ENCODE measurements at places on chromosomes 5 and 9.

DNA sequence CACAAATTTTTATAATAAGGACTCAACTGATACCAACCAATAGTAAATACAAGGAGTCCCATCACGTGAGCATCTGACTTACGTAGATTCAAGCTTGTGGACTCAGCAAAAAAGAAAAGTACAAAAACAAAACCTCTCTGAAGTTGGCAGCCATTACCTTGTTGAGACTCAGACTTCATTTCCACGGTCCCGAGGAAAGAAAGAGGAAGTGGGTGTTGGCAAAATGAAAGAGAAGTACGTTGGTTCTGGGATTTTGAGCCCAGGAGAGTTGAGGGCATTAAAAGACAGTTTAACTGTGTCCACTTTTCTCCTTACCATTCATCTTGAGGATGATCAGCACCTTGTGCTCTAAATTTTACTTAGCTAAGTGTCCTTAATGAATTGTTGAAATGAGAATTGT is 26.7 kb downstream of the NCBP1 start:
- no peak for DNase-seq

DNA sequence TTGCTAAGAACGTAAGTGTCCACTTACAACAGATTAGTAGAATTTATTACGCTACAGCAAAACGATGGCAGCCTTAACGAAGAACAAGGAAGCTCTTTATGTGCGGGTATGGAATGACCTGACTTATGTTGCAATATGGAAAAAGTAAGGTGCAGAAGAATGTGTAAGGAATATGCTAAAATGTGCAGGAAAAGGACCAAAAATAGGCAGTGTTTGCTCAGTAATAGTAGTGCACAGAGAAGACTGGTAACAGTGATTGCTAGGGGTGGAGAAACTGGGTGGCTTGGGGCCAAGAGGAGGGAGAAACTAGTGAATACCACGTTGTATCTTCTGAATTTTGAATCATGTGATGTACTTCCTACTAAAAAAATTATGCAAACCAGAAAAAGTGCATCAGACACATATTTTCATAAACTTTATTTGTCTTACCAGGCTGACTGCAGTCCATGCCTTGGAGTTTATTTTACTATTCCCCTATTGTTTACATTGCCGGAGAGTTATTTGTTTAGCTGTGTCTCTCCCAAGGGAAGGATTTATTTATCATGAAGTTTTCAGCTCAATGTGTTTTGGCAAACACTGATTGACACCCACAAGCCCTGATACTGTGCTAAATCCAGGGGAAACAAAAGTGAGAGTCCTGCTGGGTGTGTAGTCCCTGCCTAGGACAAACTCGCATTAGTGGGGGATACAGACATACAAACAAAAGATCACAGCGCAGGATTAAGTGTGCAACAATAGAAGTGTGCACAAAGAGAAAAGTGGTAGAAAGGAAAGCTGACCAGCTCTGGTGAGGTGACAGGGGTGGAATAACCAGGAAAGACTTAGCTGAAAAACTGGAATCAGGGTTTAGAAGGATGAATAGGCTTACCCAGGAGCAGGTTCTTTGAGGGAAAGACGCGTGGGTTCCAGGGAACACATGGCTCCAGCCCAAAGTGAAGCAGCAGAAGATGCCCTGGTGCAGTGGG is 34.0 kb upstream of the ZNF484 start:
- DNase-seq: no peak

DNA sequence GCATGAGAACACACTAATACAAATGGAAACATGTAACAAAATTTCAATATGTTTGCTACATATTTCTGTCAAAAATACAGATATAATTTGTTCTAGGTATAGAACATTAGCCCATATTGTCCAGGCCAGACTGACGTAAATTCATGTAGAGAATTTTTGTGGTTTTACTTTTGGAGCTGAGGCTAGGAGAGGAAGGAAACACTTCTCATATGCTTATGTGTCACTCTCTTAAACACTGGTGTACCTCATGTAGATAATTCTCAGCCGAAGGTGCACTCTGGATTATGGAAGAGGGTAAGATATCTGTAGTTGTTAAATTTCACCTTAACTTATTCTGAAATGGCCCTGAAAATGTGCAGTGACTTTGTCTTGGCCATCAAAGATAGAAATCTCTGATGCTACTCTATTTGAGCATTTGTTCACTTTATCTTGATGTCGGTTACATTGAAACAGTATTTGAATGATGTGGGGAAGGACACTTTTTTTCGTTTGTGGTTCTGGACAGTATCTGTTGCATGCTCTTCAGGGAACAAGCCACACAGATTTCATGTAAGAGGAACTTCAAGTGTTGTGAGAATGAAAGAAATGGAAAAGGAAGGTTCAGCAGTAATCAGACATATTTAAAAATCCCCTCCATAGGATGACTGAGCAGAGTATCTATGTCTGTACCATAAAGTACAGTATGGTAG is 202.7 kb downstream of the SPATA31D1 start:
- DNase-seq: no peak

DNA sequence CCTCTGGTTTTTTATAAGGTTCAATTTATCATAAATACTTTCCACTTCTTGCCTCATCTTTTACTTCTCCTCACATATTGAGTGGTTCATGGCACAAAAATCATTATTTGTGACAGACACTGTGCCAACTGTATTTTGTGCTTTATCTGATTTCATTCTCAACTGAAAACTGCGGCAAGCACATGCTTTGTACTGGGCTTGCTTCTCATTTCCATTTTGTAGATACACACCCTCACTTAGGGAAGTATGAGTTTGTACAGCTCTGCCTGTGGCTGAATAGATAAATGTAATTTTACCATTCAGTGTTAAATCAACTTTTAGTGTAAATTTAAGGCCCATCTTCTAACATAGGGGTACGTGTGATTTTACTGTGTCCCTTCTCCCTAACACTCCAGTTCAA is 83.6 kb downstream of the ANXA2R start:
- no peak for DNase-seq

GRCh38 chr5:63687854-63688516 is 274.3 kb downstream of the HTR1A start:
- no peak for DNase-seq

GRCh38 chr9:8349901-8350300 is 550.3 kb upstream of the DMAC1 start:
- DNase-seq: no peak

DNA sequence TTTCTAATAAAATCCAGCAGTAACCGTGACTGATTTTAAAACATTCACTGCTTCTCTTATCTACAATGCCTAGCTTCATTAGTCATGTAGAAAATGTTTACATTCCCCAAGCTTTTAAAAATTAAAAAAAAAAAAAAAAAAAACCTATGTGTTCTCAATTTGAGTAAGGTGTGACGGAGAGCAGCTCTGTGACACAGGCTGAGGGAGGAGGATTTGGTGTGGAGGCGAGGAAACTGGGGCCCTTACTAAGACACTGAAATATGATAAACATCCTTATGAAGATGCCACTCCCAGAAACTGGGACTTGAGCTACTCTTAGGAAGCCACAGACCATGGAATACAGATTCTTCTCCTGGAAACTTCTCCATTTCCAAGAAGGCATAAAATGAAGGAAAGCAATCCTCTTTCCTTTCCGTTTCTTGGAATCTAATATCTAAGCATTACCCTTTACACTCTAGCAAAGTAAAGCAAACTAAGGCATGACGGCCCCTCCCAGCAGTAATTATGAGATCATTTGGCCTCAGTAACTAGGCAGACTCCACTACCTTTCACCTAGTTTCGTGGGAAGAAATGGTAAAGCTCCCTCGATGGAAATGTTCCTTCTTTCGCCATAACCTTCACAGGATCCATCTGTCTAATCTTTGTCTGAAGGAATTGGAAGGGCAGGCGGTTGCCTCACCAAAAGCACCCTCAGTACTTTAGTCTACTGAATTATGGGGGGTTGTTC is 23.5 kb downstream of the GRAMD2B start:
- DNase-seq: no peak

- no peak for DNase-seq
Observed at GRCh38 chr5:10671041-10672008, 89.7 kb downstream of the DAP start.

DNA sequence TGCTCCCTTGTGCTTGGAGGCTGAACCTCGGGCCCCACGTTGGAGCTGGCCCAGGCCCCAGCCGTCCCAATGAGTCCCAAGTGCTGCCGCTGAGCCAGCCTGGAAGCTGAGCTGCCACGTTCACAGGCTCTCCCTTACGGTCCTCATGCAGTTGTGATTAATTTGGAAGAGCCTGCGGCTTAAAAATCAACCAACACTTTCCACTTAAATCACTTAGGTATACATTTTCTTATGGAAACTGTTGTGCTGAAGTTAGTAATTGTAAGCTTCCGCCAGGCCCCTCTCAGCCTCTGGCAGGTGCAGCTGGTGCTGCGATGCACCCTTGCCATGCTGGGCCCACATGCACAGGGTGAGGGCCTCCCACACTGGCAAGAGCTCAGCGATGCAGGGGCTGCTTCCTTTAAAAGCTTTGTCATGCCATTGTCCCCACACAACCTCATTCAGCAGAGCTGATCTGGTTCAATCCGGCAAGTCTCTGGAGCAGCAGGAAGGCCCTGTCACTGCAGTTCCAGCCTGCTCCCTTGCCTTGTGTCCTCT is 61.0 kb downstream of the IPPK start:
- no peak for DNase-seq

DNA sequence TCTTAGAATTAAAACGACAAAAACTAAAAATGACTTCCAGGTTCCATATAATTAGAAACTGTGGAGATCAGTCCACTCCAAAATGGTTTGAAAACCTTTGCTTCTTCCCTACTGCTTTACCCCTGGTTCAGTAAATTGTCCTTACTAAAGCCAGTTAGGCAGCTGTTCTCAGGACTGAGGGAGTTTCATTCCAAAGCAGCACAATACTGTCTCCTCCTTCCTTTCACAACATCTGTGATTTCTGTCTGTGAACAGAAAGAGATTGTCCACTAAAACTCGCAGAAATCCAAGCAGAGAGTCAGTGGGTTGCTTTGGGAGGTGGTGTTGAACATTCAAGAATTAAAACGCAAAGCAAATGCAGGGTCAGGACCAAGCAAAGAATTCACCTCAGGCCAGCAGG is 740.8 kb upstream of the ZNF608 start:
- no peak for DNase-seq

- DNase-seq: no peak
Observed at GRCh38 chr5:115478281-115478680, 66.3 kb downstream of the FEM1C start.

DNA sequence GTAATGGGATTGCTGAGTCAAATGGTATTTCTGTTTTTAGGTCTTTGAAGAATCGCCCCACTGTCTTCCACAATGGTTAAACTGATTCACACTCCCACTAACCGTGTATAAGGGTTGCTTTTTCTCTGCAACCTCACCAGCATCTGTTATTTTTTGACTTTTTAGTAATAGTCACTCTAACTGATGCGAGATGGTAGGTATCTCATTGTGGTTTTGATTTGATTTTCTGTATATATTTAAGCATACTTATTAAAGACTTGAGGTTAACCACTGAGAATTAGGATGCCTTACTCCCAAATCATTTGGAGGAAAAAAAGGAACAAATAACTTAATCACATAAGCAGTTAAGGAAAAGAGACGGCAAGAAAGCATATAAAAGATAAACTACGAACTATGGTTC is 181.6 kb upstream of the FST start:
- no peak for DNase-seq

DNA sequence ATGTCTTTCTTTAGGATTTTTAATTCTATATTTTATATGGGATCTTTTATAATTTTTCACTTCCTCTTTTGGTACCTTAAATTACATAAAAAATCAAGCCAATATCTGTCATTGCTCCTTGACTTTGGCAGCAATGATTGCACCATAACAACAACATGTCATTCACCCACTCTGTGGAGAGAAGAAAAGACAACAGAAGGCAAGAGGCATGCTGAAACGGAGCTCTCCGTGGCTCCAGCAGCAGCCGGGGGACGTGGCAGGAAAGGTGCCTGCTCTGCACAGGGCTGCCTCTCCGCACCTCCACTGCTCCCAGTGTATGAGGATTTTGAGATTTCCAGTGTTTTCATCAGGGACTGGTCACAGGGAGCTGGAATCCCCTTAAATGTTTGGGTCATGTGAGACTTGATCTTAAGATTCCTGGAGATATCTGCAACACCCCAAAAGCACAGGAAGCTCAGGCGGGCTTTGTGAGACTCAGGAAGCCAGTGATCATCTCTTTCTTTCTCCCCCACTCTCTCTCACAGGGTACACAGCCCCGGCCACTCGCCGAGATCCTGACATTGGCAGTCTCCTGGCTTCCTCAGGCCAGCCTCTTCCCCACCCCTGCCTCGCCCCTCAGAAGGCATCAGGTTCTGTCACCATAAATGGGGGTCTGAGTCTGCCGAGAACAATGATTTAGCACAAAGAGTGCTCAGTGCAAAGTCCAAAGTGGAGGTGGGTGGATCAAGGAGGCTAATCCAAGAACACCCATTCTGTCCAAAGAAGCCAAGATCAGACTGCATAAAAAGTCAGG is 74.6 kb downstream of the ACTL7B start:
- DNase-seq: no peak

- no peak for DNase-seq
Observed at GRCh38 chr9:99040911-99041582, 63.9 kb upstream of the TGFBR1 start.

GRCh38 chr5:52668139-52668538 is 119.6 kb upstream of the ITGA1 start:
- no peak for DNase-seq

GRCh38 chr9:109416135-109416706 is 81.9 kb downstream of the PTPN3 start:
- DNase-seq: no peak

- no peak for DNase-seq
Observed at GRCh38 chr5:37165761-37166160, 83.4 kb downstream of the CPLANE1 start.

- DNase-seq: no peak
Observed at GRCh38 chr5:41773799-41774198, 96.4 kb downstream of the OXCT1 start.

DNA sequence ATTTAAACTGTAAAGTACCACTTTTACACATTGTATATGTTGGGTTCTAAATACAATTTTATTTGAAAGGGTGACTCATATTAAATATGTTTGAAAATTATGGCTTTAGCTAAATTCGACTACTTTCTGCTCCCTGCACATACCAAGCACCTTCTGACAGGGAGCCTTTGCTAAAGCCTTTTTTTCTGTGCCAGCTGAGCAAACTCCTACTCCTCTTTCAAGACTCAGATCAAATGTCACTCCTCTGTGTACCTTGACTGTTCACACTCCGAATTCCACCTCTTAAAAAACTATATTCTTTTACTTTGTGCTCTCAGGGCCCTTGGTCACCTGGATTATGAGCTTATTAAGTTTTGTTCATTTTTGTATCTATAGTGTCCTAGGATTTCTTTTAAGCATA is 6.5 kb upstream of the OXCT1 start:
- no peak for DNase-seq

- no peak for DNase-seq
Observed at GRCh38 chr9:5843794-5844471, 11.0 kb upstream of the ERMP1 start.

DNA sequence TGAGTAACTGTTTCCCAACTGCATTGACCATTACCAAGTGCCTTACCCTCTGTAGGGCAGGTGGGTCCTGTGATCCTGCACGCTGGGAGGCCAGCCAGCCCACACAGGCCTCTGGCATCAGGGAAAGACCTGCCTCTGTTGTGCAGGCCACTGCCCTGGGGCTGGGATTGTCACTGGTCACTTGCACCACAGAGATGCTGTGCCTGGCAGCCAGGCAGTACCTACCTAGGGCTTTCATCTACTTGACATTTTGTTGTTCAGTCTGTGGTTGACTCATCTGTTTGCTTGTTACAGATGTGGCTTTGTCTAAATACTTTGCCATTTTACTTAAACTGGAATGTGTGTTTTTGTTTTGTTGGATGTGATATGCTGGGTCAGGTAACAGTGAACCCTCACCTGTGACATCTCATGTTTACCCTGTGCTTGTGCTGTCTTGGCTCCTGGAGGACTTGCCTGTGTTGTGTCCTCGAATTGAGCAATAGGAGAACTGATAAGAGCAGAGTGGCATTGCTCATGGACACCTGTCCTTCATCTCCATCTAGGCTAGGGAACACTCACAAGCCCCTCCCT is 32.8 kb downstream of the SECISBP2 start:
- DNase-seq: no peak

Data from cortex of kidney (tissue), 1 donor.